ENCODE measurements at places on chromosomes 2 and 18.

- DNase-seq, result no peak
Observed at GRCh38 chr2:30670453-30670852, 136.8 kb downstream of the CAPN13 start.

DNA sequence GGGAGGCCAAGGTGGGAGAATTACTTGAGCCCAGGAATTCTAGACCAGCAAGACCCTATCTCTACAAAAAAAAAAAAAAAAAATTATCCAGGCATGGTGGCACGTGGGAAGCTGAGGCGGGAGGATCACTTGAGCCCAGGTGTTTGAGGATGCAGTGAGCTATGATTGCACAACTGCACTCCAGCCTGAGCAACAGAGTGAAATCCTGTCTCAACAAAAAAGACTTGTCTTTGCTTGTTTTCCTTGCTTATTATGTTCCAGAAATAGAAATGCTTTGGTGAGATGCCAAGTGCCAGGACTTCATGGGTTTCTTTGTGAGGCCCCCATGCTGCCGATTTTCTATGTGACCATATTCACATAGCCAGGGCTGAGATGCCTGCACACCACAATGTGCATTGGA lies 9.0 kb downstream of the DCDC2C start:
- no peak for DNase-seq

- no peak for DNase-seq
Observed at GRCh38 chr18:54772056-54772455, 56.2 kb upstream of the RAB27B start.

DNA sequence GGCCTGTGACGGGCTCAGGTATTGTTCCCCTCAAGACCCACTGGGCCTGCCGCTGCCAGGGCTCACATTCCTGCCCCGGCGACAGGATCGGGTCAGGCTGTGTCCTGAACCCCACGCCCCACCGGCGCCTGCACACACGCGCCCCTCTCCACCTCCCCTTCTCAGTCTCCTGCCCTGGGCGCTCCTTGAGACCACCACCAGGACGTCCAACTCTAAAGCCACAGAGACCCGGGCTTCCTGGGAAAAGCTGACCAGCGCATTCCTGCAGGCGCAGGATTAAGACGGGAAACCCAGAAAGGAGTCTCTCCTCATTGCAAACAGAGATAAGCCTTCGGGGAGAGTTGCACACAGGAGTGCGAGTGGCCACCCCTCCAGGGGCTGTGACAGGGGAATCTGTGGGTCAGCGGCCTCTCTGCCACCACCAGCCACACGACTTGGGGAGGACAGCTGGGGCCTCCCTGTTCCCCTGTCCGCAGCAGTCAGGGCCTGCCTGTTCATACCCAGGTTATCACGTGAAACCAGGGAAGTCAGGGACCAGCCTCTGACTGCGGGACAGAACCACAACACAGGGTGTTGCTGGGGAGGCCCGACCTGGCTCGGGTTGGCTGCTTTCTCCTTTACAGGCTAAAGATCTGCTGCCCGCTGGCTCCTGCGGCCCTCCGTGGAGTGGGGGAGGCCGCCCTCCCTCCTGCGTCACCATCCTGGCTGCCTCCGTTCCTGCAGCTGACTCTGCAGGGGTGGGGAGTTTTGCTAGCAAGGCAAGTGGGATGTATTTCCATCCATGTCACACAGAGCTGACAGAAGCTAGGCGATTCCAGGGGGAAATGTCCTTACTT lies 88.8 kb downstream of the ZCCHC2 start:
- no peak for DNase-seq

- no peak for DNase-seq
Observed at GRCh38 chr2:231353469-231353868, 42.0 kb upstream of the B3GNT7 start.

DNA sequence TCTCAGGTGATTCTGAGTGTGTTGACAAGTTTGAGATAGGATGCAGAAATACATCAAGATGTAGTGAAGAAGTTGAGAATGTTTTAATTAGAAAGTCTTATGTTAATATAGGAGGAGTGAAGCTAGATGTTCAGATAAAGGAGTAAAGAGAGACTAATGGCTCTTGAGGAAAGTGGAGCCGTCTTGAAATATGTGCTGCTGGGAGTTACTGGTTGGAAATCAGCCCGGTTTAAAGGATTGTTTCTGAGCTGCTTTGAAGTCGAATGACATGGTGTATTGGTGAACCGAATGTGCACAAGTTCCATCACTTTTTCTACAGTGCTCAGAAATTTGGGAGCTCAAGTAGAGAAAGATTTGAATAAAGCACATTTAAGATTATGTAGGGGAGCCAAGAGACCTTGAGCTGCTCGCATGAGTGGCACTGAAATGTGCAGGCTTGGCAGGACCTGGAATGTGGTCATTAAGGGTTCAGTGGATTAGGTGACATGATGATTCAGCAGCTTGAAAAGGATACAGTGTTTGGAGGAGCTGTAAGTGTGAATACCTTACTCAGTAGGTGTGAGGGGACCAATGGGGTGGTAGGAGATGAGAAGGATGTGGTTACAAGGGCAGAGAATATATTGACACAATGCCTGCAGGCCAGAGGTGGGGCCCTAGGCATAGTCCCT lies 68.6 kb downstream of the CAB39 start:
- DNase-seq, result no peak

DNA sequence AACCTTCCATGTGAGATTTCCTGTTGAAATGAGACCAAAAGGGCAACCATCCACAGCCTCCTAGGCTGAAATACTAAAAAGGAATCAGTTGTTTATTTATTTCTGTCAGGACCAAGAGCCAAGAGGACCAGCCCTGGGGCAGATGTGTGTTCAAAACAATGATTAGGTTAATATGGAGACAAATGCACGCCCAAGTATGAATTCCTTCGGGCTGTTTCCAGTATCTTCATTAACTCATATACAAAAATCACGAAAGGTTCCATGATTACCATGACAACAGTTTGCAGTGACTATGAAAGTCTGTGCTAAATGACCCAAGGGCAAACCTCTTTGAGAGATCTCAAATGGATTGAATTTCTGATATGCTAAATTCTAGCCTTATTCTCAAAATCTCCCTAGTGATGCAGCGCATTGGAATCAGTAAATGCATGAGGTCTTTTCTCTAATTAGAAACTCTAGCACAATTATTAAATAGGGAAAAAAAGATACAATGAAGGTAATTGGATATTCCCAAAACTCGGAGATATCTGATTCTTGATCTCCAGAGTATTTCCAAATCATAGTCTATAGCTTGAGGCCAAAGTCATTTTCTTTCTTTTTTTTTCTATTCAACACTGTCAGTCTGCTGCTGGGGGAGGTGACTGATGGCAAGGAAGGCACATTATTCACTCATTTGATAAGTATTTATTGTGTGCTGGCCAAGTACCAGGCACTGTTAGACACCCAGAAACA lies 35.6 kb downstream of the VIT start:
- no peak for DNase-seq

- DNase-seq, result no peak
Observed at GRCh38 chr2:32768387-32769174, 140.7 kb downstream of the TTC27 start.

DNA sequence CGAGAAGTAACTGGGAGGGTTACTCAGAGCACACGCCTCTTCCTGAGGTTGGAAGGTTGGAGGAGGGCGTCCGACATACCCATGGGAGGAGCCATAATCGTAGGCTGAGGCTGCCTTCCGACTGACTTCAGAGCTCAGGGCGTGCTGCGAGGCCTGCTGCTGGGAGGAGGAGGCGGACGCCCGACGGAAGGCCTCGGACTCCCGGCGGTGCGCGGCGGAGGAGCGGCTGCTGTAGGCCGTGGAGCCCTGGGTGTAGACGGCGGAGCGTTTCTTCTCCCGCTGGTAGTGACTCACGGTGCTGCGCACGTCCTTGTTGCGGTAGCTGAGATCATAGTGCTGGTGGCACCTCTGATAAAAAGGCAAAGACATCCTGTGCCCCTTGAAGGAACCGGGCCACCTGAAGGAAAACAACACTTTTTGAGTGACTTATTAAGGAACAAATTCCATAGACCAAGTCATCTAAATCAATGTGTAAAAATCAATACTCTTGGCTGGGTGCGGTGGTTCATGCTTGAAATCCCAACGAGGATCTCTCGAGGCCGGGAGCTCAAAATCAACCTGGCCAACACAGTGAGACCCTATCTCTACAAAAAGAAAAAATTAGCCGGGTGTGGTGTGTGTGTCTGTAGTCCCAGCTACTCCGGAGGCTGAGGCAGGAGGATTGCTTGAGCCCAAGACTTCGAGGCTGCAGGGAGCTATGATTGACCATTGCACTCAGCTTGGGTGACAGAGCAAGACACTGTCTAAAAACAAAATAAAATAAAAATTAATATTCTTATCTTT lies 4.7 kb downstream of the MYOM1 start:
- no peak for DNase-seq

DNA sequence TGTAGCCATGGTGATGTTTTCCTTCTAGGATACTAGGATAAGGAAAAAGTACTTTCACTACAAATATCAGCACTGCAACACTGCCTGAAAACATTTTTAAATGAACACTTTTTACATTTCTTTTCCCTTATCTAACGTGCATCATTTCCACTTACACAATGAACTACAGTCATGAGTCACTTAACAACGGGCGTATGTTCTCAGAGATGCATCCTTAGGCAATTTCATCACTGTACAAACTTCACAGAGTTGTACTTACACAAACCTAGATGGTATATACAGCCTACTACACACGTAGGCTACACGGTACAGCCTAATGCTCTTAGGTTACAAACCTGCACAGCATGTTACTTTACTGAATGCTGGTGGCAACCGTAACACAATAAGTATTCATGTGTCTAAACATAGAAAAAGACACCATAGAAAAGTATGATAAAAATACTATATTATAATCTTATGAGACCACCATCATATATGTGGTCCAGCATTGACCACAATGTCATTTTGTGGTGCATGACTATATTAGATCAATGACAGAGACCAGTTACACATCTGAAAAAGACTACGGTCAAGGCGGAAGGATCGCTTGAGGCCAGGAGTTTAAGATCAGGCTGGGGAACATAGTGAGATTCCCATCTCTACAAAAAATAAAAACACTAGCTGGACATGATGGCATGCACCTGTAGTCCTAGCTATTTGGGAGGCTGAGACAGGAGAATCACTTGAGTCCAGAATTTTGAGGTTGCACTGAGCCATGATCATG lies 39.8 kb downstream of the WDR33 start:
- DNase-seq, result no peak

- no peak for DNase-seq
Observed at GRCh38 chr2:176285321-176285720, 16.1 kb downstream of the MTX2 start.

GRCh38 chr2:119397196-119397595 lies 30.4 kb downstream of the DBI start:
- no peak for DNase-seq

DNA sequence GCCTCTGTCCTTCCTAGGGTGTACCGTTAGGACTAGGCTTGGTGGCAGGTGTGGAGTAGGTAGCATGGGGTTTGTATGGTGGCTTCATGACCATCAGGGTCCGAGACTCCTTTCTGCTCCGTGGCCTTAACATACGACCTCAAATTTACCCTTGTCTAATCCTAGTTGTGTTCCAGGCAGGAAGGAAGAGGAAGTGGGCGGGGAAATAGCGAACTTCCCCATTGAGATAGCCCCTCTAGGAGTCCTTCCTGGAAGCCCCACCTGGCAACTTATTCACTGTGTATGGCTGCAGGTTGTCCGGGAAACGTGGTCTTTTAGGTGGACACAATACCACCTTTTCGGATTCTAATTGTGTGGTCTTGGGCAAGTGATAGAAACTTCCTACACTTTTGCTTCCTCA lies 9.3 kb downstream of the CD8A start:
- no peak for DNase-seq

DNA sequence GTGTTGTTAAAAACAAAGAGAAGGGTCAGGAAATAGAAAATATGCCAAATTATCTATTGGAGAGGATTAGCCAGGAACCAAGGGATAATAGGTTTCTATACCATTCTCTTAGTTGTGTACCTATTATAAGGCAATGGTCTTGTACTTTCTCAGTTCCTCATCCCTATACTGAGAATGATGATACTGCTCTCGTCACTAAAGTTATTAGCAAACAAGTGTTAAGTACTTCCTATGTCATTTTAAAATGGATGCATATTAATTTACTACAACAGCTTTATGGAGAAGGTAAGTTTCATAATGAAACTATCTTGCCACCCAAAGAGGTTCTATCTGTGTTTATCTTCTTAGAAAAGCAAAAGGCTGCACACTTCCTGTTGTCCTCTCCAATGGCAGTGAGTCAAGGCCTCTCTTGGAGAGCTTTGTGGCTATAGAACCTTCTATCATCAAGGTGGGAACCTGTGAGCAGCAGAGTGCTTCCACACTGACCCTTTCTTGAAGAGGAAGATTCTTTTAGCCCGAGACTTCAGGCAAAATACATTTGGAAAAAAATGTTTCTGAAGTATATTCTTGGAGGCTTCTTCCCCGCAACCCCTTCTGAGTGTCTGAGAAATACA lies 460.7 kb upstream of the FANCL start:
- no peak for DNase-seq

DNA sequence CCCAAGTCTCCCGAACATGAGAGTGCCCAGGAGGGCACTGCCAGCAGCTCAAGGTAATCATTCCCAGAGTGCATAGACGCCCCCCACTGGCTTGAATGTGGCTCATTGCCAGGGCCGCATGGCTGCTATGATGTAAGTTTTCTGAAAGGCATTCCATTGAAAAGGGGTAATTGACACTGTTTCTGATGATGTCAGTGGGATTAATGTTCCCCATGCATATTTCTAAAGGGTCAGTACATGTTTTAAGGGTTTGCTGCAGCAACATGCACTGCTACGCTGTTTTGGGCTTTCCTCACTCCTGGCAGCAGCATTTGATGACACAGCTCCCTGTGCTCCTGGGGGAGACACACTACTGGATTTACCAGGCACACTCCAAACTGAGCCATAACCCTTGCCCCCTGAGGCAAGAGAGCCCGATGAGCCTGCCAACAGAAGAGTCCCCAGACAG lies 36.7 kb downstream of the KIAA2012 start:
- DNase-seq, result no peak

GRCh38 chr2:203061346-203061745 lies 46.7 kb downstream of the NBEAL1 start:
- no peak for DNase-seq

DNA sequence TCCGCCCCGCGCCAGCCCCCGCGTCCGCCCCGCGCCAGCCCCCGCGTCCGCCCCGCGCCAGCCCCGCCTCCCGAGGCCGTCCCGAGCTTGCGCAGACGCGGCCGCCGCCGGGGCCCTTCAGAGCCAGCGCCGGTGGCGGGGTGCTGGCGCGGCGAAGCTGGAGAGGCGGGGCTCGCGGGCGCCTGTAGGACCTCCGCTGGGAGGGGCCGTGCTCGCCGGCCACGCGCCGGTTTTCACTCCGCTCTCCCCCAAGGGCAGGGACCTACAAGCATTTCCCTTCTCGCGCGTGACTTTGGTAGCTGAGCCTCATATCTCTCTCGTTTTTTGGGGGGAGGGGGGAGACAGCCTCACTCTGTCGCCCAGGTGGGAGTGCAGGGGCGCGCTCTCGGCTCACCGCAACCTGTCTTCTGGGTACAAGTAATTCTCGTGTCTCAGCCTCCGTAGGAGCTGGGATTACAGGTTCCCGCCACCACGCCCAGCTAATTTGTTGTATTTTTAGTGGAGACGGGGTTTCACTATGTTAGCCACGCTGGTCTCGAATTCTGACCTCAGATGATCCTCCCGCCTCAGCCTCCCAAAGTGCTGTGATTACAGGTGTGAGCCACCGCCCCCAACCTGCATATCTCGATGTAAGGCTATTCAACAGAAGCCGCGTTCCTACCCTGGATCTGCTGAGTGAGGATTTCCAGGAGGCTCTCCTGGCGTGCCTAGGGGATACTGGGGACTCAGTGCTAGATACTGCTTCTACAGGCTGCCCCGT lies at the start of gene ZNF514:
TSS of gene ZNF514 (minus strand) at position 159 of the 760 bp plus-strand sequence. CDS start 6,595 bp downstream, outside the sequence.
- peak; percentile 43 for DNase-seq
